ENCODE measurements at places on chromosomes 7 and 10. TPM values are rescaled to one million over a fixed set of nuclear protein-coding genes. Genes with fewer than 3 reads are reported as not detected.

DNA sequence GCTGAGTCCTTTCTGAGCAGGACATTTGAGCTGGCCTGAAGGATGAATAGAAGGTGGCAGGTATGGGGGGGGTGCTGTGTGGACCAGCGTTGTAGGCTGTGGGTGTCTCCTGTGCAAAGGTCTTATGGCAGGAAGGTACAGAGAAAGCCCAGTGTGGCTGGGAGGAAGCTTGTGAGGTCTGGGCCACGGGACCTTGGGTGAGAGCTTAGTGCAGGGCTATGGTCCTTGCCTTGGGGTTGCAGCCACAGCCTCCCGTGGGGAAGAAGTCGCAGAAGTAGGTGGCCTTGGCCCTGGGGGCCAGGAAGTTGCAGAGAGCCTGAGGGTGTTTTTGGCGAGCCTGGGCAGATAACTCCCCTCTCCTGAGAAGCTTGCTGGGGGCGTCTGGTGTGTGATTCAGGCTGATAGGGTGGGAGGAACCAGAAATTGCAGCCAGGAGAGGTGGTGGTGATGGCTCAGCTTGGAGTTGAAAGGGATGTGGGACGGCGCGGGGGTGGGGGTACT, 172.0 kb upstream of the TNRC18 start:
- H3K4me1 ChIP-seq, result peaks cover 23% of the 10 kb centered on the region
- no peak for DNase-seq
- peaks cover 27% of the 10 kb centered on the region for H3K27me3 ChIP-seq
- H3K4me3 ChIP-seq, result peak overlapping the region; percentile 58

DNA sequence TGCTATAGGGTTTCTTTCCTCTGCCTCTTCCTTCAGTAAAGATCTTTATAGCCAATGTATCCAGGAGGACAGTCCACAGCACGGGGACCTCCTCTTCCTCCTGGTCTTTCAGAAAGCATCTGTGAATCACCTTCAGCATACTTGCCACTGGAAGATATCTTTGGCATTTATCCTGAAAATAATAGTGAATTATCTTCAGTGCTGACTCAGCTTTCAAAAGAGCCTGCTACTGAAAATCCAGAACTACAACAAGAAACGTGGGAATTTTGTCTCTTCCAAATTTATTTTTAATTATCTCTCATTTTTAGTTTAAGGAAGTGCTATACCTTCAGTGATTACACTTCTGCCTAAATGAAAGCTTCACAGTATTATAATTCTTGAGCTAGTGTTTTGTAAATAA, 7.6 kb upstream of the UNC5B start:
- no peak overlapping the region for H3K4me3 ChIP-seq
- no peaks in the 10 kb centered on the region for H3K4me1 ChIP-seq
- H3K36me3 ChIP-seq, result no peaks in the 10 kb centered on the region
- no peak overlapping the region for H3K27ac ChIP-seq
- peaks cover 36% of the 10 kb centered on the region for H3K27me3 ChIP-seq

DNA sequence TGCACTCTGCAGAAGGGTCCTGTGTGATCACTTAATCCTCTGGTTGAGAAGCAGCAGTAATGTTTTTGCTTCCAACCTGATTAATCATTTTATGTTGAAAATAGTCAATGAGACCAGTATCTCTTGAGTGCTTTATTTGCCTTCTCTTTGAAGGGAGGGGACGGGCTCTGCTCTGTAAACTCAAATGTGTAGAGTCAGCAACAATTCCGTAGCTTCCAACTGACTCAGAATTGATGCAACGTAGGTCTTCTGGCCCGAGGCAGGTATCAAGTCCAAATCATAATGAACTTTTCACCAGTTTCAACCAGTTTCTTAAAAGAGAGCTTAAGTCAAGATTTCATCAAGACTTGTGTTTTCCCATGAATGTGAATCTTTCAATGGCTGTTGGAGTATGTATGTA, 26.3 kb downstream of the GUSB start:
- H3K27me3 ChIP-seq, result no peaks in the 10 kb centered on the region
- DNase-seq, result no peak
- no peak overlapping the region for H3K27ac ChIP-seq
- H3K4me3 ChIP-seq, result no peak overlapping the region

GRCh38 chr7:12889391-12889790, 202.0 kb downstream of the ARL4A start:
- no peaks in the 10 kb centered on the region for H3K36me3 ChIP-seq
- H3K27ac ChIP-seq, result no peak overlapping the region
- DNase-seq, result no peak
- H3K4me3 ChIP-seq, result no peak overlapping the region

Gene OR2A14
- total RNA-seq, result not detected

GRCh38 chr7:158902427-158902826, 46.1 kb downstream of the DYNC2I1 start:
- no peak for DNase-seq
- H3K36me3 ChIP-seq, result peaks cover 24% of the 10 kb centered on the region
- H3K27ac ChIP-seq, result no peak overlapping the region
- no peaks in the 10 kb centered on the region for H3K27me3 ChIP-seq

Measured in activated CD4-positive, alpha-beta memory T cell treated with anti-CD3 and anti-CD28 coated beads for 36 hours (primary cell).